ENCODE measurements at places on chromosomes 12 and 14. TPM values are rescaled to one million over a fixed set of nuclear protein-coding genes. Genes with fewer than 3 reads are reported as not detected.

GRCh38 chr14:53622447-53622846, 334.2 kb downstream of the BMP4 start:
- no peak for DNase-seq

GRCh38 chr14:52835122-52835903, 43.9 kb upstream of the GNPNAT1 start:
- peak; percentile 59 for DNase-seq

DNA sequence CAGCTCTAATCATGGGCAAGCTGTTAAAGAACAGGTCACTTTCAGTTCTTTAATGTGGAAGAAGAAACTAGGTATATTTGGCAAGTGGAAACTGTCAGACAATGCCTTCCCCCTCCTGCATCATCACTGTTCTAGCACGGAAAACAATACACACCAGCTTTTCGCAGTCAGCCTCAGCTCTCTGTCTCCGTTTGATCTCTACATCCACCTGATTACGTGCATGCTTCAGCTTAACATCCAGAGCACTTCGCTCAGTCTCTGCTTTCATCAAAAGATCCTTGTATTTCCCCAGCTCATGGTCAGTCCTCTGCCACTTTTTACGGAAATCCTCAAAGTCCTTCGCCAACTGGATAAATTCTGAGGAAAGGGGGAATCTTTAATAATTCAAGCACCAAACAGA, 19.0 kb downstream of the RACGAP1 start:
- no peak for DNase-seq

NAV3 gene
- total RNA-seq, result 59.7 TPM

DNA sequence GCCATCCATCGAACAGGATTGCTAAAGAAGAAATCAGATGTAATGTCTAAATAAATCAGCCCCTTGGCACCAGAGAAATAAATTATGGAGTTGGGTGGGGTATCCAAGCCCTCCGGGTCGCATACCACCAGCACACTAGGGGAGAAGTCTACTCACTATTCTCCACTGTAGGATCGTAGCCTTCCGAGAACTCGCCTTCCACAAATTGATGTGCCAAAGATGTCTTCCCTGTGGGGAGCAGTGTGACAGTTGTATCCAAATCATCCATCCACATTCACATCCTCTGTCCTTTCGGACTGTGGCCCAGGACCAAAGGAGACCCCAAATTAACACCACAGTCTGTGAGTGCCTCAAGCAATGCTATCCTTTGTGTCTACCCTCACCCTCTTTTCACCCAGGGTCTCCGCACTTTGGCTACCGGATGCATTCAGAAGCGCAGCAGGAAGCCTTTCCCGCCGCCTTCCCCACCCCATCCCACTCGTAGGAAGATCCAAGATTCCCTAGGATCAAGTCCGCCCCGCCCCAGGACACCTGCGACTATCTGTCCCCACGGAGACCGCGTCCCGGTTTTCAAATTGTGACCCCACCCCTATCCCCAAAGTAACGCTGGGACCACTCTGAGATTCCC, 786 bp downstream of the RHEBL1 start:
- DNase-seq, result no peak

- DNase-seq, result no peak
Observed at GRCh38 chr14:37138898-37139297, 33.5 kb downstream of the SLC25A21 start.

DNA sequence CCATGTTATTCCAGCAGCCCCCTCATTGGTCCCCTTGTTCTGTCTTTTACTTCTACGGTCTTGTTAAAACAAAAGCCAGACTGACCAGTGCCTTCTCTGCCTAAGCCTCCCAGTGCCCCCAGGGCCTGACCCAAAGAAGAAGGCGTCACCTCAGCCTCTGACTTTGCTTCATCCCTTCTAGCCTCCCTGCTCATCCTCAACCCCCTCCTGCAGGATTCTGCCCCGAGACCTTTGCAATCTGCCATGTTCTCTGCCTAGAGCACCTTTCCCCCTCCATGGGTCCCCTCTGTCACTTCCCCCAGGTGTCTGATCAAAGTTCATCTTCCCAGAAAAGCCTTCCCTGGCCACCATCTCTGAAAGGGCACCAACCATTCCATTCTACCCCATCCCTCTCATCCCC, 7.9 kb upstream of the RBM19 start:
- no peak for DNase-seq

OR4E2 gene
- not detected for total RNA-seq

GRCh38 chr14:28083389-28083788, 683.2 kb upstream of the FOXG1 start:
- peak; percentile 12 for DNase-seq

DNA sequence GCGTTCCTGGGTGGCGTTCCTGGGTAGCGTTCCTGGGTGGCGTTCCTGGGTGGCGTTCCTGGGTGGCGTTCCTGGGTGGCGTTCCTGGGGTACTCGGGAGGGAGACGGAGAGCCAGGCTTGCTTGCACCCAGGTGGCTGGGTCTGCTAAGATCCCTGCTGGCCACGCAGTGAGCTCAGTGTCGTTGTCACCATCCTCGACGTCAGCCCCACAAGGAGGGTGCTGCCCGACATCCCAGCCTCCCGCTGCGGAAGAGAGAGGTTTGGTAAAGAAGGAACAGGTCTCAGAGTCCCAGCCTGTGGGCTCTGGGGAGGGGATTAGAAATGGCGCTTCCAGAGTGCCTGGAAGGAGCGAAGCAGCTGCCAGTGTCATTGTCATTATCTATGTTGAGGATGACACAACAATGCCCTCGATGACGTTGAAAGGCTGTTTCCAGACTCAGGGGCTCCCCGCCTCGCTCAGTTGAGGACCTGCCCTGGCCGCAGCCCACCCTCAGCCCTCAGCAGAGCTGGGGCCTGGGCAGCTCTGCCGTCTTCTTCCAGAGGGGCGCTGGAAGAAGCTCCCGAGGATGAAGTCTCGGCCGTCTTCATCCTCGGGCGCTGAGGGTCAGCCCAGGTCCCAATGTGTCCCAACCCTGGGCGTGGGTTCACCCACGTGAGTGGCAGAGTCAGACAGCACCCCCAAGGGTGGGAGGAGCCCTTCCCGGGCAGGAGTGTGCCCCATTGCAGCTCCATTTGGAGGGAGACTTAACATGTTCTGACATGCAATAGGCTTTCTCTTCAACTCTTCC, 328.8 kb downstream of the ADGRD1 start:
- no peak for DNase-seq

TRIM9 gene
- 1.8 TPM for total RNA-seq

DNA sequence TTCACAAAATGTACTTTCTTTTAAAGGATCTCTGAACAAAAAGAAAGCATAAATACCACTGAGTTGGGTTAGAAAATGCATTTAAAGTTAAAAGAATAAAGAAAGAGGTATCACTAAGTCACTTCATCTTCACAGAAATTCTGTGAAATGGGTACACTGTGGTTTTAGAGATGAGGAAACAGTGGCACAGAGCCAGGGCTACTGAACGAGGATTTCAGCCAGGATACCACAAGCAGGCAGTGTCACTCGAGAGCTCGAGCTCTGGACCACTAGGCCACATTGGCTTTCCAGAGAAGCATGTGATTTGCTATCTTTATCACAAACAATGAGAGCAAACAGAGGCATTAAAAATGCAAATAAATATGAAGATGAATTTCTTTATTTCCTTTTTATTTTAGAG, 51.0 kb downstream of the WDHD1 start:
- no peak for DNase-seq

DNA sequence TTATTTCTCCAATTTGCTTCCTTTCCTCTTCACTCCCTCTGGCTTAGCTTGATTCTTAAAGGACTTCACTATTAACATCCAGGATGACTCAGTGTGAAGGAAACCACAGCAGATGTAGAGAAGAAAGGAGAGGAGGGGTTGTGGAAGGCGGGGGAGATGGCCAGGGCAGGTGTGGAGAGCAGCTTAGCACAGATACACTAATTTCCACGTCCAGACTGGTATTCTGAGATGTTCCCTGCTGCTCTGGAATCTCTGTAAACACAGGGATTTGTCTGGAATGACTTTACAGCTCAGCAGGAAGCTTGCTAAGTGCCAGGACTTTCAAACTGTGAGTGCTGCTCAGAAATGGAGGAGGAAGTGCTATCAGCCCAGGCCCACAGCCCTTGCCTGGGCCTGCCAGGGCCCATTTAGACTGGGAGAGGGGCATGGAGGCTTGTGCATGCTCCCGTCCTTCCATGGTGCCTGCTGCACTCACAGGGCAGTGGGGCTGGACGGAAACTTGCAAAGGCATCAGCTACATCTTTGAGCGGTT, 202.5 kb upstream of the DDHD1 start:
- DNase-seq, result peak; percentile 95

GRCh38 chr12:4383304-4383865, 3.9 kb upstream of the FGF23 start:
- DNase-seq, result no peak

DNA sequence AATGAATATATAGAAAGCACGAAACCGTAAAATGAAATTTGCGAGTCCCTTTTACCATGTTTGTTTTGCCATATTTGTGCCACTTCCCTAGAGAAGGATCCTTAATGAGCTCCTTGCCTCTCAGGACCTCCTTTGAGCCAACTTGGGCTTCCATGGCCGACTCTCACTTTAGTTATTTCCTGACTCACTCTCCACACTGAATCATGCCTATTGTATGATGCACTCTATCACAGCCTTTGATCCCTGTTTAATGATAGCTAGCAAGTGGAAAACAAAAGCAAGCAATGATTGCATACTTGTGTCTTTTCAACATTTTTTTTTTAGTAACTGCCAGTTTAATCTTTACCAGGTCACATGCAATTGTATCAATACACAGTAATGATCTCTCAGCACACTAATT, 153.2 kb downstream of the CCER1 start:
- DNase-seq, result peak; percentile 67

RND1 gene
- 0.07 TPM for total RNA-seq

ERBB3 gene
- 1.4 TPM for total RNA-seq

- DNase-seq, result no peak
Observed at GRCh38 chr12:106317406-106318082, 15.0 kb downstream of the TCP11L2 start.

DNA sequence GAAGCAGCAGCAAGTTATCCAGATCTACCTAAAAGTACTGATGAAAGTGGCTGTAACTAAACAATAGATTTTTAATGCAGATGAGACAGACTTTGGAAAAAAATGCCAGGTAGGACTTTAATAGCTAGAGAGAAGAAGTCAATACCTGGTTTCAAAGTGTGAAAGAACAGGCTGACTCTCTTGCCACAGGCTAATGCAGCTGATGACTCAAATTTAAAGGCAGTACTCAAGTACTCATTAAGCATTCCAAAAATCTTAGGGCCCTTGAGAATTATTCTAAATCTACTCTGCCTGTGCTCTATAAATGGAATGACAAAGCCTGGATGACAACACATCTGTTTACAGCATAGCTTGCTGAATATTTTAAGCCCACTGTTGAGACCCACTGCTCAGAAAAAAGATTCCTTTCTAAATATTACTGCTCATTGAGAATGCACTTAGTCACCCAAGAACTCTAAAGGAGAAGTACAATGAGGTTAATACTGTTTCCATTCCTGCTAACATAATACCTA, 68.6 kb upstream of the SYT1 start:
- no peak for DNase-seq

NELL2 gene
- 0.20 TPM for total RNA-seq

GRCh38 chr14:96383445-96383844, 8.5 kb upstream of the AK7 start:
- no peak for DNase-seq

DNA sequence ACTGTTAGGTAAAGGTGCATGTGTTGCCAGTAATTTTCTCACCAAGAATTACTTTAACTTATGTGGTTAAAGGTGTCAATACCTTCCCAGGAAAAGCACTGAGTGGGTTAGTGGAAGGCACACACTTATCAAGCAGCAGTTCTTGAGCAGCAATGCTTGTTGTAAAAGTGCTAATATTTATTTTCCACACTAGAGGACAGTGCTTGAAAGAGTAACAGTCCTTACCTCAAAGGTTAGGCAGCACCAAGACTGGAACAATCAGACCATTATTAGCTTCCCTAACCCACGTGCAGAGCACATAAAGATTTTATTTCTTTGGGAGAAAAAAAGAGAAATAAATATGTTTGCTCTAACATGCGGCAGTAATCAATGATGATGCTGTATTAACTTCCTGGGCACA, 48.8 kb upstream of the KRR1 start:
- DNase-seq, result peak; percentile 54

AHSA1 gene
- 428 TPM for total RNA-seq

TOMM20L gene
- not detected for total RNA-seq

LMBR1L gene
- 32.8 TPM for total RNA-seq

DNA sequence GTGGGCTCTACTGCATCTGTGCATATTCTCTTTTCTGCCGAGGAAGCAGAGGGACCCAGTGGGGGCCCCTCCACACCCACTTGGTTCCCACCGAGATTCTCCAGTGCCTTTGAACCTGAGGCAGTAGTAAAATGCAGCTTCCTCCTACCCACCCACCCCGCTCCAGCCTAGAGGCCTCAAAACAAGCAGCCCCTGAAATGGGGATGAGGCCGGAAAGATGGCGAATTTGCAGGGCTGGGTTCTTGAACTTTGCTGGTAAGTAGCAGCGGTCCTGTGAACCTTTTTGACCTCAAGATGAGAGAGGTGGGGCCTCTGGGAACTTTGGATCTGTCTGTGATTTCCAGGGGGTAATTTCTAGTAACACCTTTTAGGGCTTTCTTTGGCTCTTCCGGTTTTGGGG, 15.4 kb downstream of the PLEKHG3 start:
- DNase-seq, result no peak

OR9K2 gene
- total RNA-seq, result not detected

DNA sequence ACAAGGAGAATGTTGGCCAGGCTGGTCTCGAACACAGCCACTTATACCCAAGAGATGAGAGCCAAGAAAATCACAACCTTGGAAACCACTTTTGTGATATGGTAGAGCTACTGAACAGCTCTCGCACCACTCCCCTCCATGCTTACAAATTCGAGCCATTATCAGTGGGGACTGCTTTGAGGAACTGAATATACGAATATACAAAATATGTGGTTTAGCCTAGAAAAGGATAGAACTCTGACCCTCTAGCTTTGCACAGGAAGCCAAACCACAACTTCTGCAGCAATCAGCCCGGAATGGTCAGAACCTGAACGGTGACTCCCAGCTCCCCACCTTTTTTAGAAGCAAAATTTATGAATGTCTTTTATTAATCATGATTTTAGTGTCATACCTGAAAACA, 129.8 kb upstream of the TMEM132C start:
- DNase-seq, result no peak

TMTC1 gene
- total RNA-seq, result 0.11 TPM

- DNase-seq, result no peak
Observed at GRCh38 chr12:42996869-42997431, 407.4 kb upstream of the PRICKLE1 start.

DNA sequence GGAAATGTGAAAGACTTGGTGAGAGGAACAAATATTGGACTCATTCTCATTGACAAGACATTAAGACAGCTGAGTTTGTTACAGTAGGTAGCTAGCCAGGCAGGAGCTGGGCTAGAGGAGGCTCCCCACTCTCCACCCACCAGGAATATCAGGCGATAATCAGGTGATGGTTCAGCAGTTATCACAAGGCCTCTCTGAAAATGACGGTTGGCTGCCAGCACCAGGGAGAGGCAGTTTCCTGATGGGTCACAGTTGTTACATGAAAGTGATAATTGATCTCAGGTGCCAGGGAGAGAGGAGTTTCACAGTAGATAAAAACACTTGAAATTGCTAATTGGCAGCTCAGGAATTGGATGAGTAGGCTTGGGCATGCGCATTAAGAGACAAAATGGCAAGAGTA, 116.5 kb downstream of the TMTC2 start:
- DNase-seq, result no peak
